B cell (primary cell): ENCODE measurements at places on chromosomes 2 and 18.

DNA sequence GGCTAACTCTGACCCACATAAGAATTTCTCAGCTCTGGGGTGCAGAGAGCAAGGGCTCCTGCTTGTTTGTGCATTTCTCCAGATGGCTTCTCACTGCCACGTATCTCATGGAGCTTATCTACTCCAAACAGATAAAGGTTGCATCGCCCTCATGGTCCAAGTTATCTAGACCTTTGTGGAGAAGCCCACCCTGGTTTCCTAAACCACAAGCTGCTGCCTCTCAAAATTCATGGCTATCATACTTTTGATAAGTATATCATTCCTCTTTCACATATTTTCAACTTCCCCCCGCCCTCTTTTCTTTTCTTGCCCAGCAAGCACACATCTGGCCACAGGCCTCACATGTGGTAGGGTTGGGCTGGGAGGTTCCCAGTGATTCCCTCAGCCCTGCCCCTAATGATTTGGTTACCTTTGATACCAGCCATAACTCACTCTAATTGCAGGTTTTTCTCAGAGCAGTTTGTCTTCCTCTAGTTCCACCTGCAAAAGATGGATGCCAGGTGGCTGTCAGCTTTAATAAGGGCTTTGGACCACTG is 146.0 kb downstream of the RHBDD1 start:
- no peak overlapping the region for H3K4me3 ChIP-seq
- H3K27me3 ChIP-seq, result no peaks in the 10 kb centered on the region
- peaks cover 21% of the 10 kb centered on the region for H3K36me3 ChIP-seq

- H3K4me1 ChIP-seq, result peaks cover 20% of the 10 kb centered on the region
- H3K27ac ChIP-seq, result no peak overlapping the region
- no peak overlapping the region for H3K4me3 ChIP-seq
Measured at GRCh38 chr2:101173707-101174295, 22.6 kb upstream of the TBC1D8 start.

DNA sequence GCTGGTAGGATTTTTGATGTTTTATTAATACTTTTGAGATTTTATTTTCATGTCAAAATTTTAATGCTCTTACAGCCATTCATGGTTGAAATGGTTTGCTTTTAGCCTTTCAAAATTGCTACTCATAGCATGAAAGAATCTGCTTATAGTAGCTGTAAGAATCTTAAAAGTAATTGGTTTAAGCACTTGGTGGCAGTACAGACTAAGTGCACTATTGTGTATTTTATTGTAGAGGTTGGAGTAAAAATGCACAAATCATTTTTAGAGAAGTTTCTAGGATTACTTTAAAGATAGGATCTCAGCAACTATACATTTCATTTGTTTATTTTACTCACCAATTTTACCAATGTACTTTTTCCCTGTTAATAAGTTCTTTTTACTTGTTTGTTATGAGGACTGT is 205.8 kb downstream of the SPAG16 start:
- H3K4me1 ChIP-seq, result no peaks in the 10 kb centered on the region
- no peaks in the 10 kb centered on the region for H3K27me3 ChIP-seq
- DNase-seq, result no peak
- no peak overlapping the region for H3K27ac ChIP-seq

DNA sequence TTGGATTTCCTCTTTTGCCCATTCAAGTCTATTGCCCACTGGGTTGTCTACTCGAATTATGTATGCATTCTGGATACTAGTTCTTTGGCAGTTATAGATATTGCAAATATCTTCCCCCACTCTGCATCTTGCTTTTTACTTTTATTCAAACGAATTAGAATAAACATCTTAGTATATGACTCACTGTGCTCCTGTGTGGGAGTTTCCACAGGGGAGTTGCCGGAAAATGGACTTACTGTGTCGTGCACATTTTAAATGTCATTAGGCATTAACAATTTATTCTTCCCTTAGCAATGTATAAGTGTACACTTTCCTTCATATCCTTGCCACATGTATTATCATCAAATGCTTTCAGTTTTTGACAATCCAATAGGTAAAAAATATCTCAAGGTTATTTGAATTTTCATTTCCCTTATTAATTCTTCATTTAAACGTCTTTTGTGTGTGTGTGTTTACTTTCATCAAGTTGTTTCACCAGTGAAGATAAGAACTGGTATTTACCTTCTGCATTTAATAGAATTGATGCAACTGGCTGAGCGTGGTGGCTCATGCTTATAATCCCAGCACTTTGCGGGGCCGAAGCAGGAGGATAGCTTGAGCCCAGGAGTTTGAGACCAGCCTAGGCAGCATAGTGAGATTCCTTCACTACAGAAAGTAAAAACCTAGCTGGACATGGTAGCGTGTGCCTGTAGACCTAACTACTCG is 4.6 kb upstream of the UGT1A5 start:
- H3K36me3 ChIP-seq, result no peaks in the 10 kb centered on the region
- H3K4me3 ChIP-seq, result no peak overlapping the region
- no peak overlapping the region for H3K27ac ChIP-seq
- DNase-seq, result no peak

DNA sequence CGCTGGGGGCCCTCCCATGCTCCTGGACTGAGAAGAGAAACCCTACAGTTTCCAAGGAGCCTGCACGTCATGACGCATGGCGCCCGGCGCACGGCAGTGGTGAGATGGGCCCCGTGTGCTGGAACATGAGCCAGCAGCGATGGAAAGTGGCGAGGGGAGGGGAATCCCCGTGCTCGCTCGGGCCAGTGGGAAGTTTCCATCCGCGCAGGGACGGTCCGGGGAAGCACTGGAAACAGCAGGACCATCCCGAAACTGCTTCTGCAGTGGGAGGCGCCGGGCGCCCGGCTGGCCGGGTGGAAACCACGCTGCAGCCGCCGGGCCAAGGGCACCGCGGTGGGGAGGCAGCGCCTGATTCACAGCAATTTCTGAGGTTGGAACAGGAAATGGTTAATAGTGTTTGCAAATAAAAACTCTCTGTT is 4.9 kb upstream of the PDCD1 start:
- H3K27ac ChIP-seq, result no peak overlapping the region
- H3K27me3 ChIP-seq, result peaks cover 34% of the 10 kb centered on the region
- no peaks in the 10 kb centered on the region for H3K36me3 ChIP-seq
- H3K4me3 ChIP-seq, result no peak overlapping the region
